ENCODE measurements at places on chromosomes 4 and X. TPM values are rescaled to one million over a fixed set of nuclear protein-coding genes. Genes with fewer than 3 reads are reported as not detected.

DNA sequence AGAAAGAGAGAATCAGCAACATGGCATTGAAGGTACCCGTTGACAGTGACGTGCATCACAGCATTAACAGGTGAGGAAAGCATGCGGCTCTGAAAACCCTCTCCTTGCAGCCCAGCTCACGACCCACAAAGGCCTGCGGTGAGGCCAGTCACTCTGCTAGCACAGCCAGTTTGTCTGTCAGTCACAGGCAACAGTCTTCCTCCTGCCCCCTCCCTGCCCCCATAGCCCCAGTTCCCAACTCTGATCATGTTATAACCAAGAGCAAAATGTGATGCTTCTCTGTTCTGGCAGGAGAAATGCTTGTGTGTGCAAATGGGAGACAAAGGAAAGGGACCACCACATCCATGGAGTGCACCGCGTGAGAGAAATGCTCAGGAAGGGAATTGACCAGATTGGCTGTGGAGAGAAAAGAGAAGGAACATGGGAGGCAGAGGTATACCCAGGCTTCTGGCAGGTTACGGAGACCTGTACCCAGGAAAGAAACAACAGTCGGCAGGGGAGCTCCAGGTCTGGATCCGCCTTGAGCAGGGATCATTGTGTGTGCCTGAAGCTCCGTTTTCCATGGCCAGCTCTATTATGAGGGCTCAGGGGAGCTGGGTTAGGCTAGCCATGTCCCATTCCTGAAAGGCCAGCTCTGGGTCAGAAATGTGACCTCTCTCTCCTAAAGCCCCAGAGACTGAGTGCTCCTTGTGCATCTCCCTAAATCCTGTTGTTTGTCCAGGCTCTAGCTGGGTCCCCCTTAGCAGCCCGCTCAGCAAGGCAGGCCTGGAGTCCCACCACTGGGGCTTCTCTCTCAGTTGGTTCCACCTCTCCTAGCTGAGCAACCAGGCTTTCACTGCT lies 139.7 kb upstream of the MAMLD1 start:
- no peak for DNase-seq

- DNase-seq: no peak
Observed at GRCh38 chr4:147590249-147590920, 26.8 kb upstream of the TMEM184C start.

- no peak for DNase-seq
Observed at GRCh38 chrX:7120878-7121219, 26.7 kb upstream of the STS start.

DNA sequence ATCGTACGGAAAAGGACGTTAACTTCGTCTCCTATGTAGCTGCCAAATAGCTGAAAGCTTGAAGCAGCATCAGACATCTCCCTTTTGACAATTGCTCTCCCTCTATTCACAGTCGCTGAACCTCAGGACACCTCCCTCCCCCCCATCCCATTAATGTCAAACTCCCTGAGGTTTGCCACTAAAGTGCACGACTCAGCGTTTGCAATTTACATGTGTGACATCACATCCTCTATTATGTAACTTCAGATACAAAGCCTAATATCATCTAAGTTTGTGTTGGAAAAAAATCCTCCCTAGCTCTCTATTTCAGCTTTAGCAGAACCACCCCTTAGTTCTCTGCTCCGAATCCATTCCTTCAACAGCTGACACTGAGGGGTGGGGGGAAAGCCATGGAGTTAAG lies 5.5 kb upstream of the NR3C2 start:
- no peak for DNase-seq

- DNase-seq: no peak
Observed at GRCh38 chr4:67207941-67208441, 337.3 kb downstream of the CENPC start.

- DNase-seq: no peak
Observed at GRCh38 chrX:16822723-16823122, 36.5 kb downstream of the TXLNG start.

Gene APOO
- 14.5 TPM for polyA plus RNA-seq

Gene GAGE12F
- polyA plus RNA-seq: not detected

Gene ERVMER34-1
- 5.0 TPM for polyA plus RNA-seq
